ENCODE measurements at places on chromosomes 11 and 22. TPM values are rescaled to one million over a fixed set of nuclear protein-coding genes. Genes with fewer than 3 reads are reported as not detected.

MOV10L1 gene
- total RNA-seq: not detected

ST14 gene
- 0.14 TPM for total RNA-seq

THY1 gene
- 37.3 TPM for total RNA-seq

APOBEC3C gene
- total RNA-seq: 93.1 TPM
